ENCODE measurements at places on chromosomes 2 and 18.

- no peak for DNase-seq
Observed at GRCh38 chr18:52499644-52500043, 159.6 kb downstream of the DCC start.

GRCh38 chr18:22084547-22084946 is 84.8 kb upstream of the GATA6 start:
- DNase-seq: no peak

GRCh38 chr2:168490946-168491605 is 35.0 kb downstream of the CERS6 start:
- DNase-seq: no peak

DNA sequence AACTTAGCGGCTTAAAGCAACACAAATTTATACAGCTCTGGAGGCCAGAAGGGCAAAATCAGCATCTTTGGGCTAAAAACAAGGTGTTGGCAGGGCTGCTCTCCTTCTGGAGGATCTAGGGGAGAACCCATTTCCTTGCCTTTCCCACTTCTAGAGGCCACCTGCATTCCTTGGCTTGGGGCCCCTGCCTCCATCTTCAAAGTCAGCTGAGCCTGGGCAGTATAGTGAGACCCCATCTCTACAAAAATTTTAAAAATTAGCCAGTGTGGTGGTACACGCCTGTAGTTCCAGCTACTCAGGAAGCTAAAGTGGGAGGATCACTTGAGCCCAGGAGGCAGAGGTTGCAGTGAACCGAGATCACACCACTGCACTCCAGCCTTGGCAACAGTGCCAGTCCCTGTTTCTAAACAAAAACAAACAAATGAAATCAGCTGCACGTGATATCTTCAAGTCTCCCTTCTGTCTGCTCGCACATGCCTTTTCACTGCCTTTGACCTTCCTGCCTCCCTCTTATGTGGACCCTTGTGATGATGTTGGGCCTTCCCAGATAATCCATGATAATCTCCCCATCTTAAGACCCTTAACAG is 200.6 kb downstream of the ZFP36L2 start:
- no peak for DNase-seq

- DNase-seq: no peak
Observed at GRCh38 chr18:3319894-3320454, 58.0 kb downstream of the MYL12B start.

GRCh38 chr18:59877361-59877760 is 22.4 kb upstream of the PMAIP1 start:
- DNase-seq: no peak

DNA sequence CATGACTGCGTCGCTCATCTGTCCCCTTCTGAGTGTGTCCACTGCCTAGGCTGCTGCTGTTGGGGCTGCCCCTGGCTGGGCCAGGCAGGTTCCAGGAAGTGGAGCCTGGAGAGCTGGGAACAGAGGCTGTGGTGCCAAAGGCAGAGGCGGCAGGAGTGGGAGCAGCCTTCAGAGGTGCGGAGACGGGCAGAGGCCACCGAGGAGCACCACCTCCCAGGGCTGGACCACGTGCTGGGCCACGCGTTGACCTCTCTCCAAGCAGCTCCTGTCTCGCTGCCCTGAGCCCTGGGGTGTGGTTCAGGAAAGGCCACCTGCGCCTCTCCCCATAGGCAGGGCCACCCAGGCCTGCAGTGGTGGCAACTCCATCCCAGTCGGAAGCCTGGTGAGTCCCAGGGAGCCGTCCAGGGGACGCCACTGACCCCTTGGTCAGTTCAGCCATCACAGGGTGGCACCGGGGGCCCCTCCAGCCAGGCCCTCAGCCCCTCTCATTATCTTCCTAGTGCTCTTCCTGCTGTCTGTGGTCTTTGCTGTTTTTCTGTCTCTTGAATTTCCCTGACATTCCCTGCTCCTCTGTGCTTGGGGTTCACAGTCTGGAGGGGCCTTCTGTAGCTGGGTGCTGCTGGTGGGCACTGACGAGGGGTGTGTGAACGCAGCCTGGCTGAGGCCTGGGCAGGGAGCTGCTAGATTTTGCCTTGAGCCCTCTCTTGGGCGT is 122.8 kb upstream of the HS6ST1 start:
- no peak for DNase-seq

GRCh38 chr2:217905896-217906295 is 96.9 kb downstream of the TNS1 start:
- DNase-seq: no peak

DNA sequence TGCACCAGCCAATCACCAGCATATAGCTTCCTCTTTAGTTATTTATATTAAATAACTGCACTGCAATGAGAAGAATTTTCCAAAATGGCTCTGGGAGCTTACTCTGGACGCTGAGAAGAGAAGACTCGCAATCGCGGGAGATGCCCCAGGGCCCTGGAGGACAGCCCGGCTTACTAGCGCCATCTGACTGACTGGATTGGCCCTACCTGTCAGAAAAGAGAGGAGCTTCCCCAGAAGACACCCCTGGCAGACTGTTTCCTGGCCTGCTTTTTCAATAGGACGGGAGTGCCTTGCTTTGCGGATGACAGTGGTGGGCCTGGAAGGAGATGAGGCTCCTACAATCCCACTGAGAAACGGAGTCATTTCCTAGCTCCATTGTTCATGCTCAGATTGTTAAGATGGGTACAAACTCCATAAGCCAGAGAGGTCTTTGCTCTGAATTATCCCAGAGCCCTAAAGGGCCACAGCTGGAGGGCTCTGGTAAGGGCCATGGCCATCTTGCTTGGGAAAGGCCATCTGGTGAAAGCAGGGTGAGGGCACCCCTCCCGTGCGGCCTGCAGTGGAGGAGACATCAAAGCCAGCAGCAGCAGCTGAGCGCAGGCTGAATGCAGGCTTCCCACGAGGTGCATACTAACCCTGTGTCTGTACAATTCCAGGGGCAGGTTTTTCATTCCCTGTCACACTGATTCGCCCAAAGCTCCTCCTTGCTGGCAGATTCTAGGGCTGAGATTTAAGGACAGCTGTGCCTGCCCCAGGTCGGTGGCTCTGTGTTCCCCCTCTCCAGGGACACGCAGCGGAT is 92.1 kb downstream of the GALR1 start:
- no peak for DNase-seq

GRCh38 chr2:146544701-146545100 is 1300.1 kb upstream of the ACVR2A start:
- no peak for DNase-seq

DNA sequence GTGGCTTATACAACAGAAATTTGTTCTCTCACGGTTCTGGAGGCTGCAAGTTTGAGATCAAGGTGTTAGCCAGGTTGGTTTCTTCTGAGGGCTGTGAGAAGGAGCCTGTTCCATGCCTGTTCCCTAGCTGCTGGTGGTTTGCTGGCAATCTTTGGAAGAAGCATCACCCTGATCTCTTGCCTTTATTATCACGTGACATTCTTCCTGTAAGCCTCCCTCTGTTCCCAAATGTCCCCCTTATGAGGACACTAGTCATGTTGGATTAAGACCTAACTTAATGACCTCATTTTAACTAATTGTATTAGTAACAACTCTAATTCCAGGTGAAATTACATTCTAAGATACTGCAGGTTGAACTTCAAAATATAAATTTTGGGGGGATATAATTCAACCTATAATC is 135.2 kb downstream of the DPP10 start:
- DNase-seq: no peak

DNA sequence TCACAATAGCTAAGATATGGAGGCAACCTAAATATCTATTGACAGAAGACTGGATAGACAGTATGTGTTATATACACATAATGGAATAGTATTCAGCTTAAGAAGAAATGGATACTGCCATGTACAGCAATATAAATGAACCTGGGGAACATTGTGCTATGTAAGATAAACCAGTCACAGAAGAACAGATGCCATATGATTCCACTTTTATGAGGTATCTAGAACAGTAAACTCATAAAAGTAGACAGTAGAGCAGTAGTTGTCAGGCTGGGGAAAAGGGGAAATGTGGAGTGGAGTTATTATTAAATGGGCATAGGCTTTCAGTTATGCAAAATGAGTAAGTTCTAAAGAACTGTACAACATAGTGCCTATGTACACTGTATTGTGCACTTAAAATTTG is 1055.7 kb upstream of the TMEFF2 start:
- no peak for DNase-seq

- DNase-seq: no peak
Observed at GRCh38 chr2:69918401-69918800, 3.5 kb downstream of the MXD1 start.

DNA sequence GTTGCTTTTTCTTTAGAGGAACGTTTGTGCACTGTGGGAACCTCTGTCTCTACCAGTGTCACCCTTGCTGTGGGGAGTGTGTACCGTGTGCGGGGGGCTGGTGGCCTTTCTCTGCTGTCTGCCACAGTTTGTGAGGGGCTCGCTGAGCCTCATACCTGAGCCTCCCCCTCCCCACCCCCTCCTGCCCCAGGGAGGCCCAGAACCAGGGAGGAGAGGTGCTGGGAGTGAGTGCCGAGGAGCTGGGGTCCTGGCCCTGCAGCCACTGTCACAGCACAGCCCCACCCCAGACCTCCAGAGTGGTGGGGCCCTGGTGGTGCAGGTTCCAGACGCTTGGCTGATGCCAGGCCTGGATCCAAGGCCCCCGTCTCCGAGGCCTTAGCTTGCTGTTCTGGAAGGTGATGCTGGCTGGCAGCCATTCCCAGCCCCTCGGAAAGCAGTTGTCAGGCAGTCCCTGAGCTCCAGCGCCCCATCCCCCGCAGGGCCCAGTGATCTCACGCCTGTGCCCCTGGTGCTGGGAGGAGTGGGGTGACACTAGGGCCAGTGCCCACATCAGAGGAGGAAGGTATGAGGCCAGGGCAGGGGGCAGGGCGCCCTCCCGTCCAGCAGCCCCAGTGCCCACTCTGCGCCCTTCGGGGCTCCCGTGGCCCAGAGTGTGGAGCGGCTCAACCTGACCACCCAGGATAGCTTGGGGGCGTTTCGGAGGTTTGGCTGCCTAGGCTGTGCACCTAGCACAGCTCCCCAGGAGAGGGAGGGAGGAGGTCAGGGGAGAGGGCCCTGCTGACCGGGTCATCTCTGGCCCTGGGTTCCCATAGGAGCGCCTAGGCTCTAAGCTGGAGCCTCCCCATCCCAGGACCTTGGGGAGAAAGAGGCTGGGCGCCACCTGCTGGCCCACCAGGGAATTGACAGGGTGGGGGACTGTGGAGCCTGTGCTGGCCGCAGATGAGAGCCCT is 53.0 kb upstream of the ALPP start:
- DNase-seq: no peak
